ENCODE measurements at places on chromosomes 13 and 19. TPM values are rescaled to one million over a fixed set of nuclear protein-coding genes. Genes with fewer than 3 reads are reported as not detected.

- no peak overlapping the region for H3K27ac ChIP-seq
- no peaks in the 10 kb centered on the region for H3K36me3 ChIP-seq
- no peaks in the 10 kb centered on the region for H3K4me1 ChIP-seq
- no peak overlapping the region for H3K4me3 ChIP-seq
- DNase-seq, result no peak
- no peaks in the 10 kb centered on the region for H3K27me3 ChIP-seq
Measured at GRCh38 chr19:5445561-5446055, 9.6 kb upstream of the ZNRF4 start.

DNA sequence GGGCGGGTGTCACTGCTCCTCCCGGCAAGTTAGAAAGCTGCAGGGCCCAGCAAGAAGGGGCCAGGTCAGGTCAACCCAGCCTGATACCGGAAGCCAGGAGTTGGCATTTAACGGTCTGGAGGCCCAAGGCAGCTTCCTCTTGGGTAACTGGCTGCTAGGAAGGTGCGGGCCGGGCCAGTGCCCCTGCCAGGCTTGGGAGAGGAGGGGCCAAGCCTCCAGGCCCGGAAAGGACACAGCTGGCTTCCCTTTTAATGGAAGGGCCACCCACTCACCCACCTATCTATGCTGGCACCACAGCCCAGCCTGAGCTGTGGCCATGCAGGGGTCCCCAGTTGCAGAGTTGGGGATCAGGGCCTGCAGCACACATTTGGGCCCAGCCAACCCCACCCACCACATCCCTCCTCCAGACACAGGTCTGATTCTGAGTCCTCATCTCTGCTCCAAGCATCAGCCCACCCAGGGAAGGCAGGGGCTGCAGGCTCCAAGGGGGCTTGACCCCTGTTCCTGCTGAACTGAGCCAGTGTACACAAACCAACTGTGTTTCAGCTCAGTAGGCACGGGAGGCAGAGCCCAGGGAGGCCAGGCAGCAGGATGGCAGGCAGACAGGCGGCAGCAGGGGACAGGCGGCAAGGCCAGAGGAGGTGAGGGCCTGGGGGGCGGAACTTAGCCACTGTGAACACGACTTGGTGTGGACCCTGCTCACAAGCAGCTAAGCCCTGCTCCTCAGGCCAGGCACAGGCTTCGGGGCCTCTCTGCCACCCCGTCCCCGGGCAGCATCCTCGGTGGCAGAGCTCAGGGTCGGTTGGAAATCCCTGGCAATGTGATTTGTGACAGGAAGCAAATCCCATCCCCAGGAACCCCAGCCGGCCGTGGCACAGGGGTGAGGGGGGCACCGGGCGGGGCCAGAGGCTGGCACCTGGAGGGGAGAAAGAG lies 40.8 kb downstream of the ZSWIM4 start:
- DNase-seq, result no peak
- H3K4me3 ChIP-seq, result peak overlapping the region; percentile 79
- peaks cover 36% of the 10 kb centered on the region for H3K4me1 ChIP-seq
- H3K27ac ChIP-seq, result peak overlapping the region; percentile 99

DNA sequence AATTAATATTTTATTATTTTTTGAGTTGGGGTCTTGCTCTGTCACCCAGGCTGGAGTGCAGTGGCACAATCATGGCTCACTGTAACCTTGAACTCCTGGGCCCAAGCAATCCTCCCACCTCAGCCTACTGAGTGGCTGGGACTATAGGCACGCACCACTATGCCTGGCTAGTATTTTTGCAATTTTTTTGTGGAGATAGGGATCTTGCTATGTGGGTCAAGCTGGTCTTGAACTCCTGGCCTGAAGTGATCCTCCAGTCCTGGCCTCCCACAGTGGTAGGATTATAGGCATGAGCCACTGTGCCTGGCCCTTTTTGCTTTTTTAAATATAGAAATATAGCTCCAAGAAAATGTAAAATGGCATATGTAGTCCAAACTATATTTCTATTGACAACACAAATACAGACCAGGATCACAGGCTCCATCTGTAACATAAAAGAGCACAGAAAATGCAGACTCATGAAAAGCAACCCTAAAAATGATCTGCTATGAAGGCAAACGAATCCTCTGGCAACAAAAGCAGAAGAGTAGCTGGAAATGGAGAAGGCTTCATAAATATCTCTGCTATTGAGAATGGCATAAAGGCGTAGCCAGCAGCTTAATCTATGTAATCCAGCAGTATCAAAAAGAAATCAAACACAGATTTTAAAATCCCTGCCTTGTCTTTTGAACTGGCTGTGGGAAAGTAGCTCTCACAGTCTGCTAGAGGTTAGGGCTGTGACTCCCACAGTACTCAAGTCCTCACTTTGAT lies 200.6 kb downstream of the LHFPL6 start:
- H3K4me1 ChIP-seq, result no peaks in the 10 kb centered on the region
- no peak overlapping the region for H3K27ac ChIP-seq
- no peaks in the 10 kb centered on the region for H3K27me3 ChIP-seq
- no peaks in the 10 kb centered on the region for H3K36me3 ChIP-seq

DNA sequence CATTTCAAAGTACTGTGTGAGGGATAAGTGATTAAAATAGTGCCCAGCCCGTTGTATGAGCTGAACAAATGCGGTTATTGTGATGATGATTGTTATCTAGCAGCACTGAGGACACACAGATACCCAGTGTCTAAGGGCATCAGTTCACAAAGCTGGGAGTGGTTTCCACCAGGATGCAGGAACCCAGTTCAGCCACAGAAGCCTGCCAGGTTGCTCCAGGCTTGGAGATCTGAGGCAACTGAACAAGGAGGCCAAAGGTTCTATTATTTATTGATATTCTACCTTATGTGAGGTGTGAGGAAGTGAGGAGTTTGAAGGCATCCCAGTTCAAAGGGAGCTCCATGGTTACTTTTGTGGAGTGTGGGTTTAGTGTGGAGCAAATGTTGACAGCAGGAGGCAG lies 13.2 kb downstream of the DIAPH3 start:
- H3K27me3 ChIP-seq, result no peaks in the 10 kb centered on the region
- peaks cover 19% of the 10 kb centered on the region for H3K36me3 ChIP-seq
- peaks cover 31% of the 10 kb centered on the region for H3K4me1 ChIP-seq
- no peak overlapping the region for H3K4me3 ChIP-seq

MYBPC2 gene
- total RNA-seq, result 0.21 TPM

CGB3 gene
- not detected for total RNA-seq

Measured in activated T-helper 2 cell treated with anti-CD3 and anti-CD28 coated beads, Interferon-gamma antibody, Interleukin-2, Interleukin-4, amounts not matched to agents 10 μg/mL and 5 μg/mL and 100 μg/mL, durations not matched to agents 14 hours and 24 hours and 36 hours (primary cell).